ENCODE measurements at places on chromosomes 6 and 20.

- no peak for DNase-seq
Observed at GRCh38 chr6:24780206-24780605, 5.5 kb downstream of the GMNN start.

- DNase-seq: no peak
Observed at GRCh38 chr20:44092551-44093248, 94.3 kb downstream of the JPH2 start.

- DNase-seq: no peak
Observed at GRCh38 chr20:54088430-54088829, 18.0 kb upstream of the BCAS1 start.

DNA sequence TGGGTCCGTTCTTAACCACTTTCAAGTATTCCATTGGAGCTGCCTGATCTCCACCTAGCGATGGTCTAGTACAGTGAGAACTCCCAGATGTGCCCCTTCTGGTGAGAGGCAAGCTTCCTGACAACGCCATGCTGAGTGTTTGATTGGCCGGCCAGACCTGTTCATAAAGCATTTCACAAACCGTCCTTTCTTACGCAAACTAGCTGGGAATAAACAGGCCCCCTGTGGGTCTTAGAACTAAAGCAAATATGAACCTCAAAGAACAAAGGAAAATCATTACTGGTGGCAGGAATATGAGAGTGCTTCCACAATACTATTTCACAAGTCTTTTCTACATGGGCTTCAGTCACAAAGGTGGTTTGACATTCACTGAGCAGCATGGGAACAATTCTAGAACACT, 15.6 kb upstream of the GCNT2 start:
- DNase-seq: no peak

- DNase-seq: no peak
Observed at GRCh38 chr6:4870821-4871494, 94.8 kb downstream of the CDYL start.

DNA sequence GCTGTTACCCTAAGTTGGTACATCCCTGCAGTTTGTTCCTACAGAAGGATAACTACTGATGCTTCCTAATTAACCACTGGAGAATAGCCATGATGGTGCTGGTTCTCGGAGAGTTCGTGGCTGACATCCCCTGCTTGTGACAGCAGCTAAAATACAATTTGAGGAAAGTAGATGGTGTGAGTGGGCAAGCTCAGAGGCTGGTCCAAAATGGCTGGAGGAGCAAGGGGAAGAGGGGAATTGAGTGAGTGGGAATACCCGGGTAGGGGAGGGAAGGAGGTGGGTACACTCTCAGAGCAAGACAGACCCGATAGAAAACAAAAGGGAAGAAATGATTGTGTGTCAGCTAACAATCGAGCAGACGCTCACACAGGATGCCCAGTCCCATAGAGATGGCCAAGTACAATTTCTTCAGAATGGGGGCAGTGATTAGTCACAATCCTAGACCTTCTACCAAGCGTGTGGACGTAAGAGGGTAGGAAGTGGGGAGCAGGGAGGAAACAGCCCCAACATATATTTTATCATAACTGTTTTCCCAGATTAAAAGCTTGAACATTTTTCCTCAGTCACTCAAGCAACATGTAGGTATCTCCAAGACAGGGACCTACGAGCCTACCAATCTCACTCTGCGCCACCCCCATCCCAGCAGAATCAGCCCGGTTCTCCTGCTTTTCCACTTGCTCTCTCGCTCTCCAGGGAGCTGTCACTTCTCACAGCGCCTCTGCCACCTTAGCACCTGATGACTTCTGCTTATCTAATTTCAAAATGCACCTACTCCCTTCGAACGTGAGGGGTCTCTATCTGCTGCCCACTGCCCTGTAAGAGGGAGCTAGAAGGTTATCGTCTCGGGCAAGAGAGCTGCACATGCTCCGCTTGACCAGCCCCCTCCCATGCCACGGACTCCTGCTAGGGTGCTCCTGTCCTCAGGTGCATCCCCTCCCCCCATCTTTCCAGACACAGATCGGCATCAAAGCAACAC, 26.2 kb downstream of the RIPOR2 start:
- no peak for DNase-seq

DNA sequence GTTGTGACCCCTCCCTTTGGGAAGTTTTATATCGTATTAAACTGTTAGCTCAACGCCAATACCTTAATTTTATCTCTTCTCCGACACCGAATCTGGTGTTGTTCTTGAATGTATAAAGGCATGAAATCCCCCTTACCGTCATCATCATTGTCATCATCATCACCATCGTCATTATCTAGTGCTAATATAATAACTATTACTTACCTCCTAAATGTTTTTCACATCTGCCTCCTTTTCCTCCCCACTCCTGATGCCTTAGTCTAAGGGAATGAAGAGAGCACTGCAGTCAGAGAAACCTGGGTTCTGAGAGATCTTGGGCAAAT, 677 bp upstream of the ZBTB24 start:
- no peak for DNase-seq

- no peak for DNase-seq
Observed at GRCh38 chr6:36908747-36909146, 23.0 kb downstream of the C6orf89 start.

DNA sequence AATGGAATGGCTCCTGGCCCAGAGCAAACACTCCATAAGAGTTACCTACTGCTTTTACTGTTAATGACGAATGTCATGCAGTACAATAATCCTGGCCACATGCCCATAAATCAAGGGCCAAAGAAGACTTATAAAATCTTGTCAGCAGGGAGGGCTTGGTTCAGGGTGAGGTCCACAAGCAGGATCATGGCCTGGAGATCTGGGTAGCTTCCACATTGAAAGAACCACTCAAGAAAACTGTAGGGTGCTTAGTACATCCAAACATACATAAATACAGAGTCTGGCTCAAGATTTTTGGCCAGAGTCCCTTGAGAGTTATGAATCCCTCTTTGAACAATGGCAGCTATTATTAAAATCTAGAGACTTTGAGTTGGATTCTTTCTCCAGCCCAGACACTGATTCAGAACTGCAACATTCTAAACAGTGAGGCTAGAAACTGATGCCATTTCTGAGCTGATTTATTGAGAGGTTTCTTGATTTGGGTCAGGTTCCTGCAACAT, 188.7 kb downstream of the CDC5L start:
- no peak for DNase-seq

- no peak for DNase-seq
Observed at GRCh38 chr6:119158057-119158848, 79.8 kb upstream of the FAM184A start.

- no peak for DNase-seq
Observed at GRCh38 chr6:5025911-5026819, 22.3 kb upstream of the RPP40 start.

GRCh38 chr20:33859157-33859695, 48.1 kb downstream of the CHMP4B start:
- no peak for DNase-seq

GRCh38 chr6:18135171-18135570, 12.7 kb upstream of the NHLRC1 start:
- DNase-seq: no peak

DNA sequence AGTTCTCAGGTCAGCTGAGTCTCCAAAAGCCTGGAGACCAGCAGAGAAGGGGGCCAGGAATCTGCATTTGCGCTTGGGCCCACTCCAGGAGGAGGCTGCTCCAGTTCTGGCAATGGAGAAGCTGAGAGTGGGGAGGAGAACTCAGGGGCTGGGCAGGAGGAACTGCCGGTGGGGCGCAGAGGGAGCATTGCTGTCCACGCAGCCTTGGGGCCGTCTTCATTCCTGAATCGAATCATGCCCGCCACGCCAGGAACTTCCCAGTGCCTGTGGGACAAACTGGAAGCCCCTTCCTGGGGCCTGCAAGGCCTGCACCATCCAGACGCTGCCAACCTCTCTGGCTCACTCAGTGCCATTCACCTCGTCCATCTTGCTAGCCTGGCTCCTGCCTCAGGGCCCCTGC, 16.9 kb downstream of the RAB44 start:
- no peak for DNase-seq

GRCh38 chr20:63626424-63627128, at the start of gene GMEB2:
TSS of gene GMEB2 (minus strand) at chr20:63627101. CDS start at chr20:63619397, 7,704 bp downstream.
- DNase-seq: peak; percentile 55

Measured in breast epithelium (tissue), 4 donors.